Calu3 (cell line): ENCODE measurements at places on chromosomes 1 and 21.

DNA sequence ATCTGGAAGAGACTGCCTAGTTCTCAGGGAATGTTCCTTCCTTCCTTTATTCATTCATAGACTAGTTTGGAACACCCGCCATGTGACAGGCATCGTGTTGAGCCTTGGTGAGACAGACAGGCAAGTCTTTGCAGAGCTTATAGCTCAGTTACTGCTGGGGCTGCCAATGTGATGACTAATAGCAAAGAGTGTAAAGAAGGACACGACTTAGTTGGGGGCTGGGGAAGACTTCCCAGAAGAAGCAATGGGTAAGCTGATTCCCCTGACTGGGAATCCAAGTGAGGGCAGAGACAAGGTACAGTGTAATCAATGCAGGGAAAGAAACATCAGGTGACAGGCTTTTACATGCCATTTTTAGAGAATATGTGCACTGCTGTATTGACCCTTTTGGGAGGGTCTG, 51.2 kb downstream of the TENT5C start:
- peak; percentile 9 for DNase-seq

- peak; percentile 12 for DNase-seq
These were observed 22.2 kb upstream of the KPRP start for GRCh38 chr1:152735648-152736047.

DNA sequence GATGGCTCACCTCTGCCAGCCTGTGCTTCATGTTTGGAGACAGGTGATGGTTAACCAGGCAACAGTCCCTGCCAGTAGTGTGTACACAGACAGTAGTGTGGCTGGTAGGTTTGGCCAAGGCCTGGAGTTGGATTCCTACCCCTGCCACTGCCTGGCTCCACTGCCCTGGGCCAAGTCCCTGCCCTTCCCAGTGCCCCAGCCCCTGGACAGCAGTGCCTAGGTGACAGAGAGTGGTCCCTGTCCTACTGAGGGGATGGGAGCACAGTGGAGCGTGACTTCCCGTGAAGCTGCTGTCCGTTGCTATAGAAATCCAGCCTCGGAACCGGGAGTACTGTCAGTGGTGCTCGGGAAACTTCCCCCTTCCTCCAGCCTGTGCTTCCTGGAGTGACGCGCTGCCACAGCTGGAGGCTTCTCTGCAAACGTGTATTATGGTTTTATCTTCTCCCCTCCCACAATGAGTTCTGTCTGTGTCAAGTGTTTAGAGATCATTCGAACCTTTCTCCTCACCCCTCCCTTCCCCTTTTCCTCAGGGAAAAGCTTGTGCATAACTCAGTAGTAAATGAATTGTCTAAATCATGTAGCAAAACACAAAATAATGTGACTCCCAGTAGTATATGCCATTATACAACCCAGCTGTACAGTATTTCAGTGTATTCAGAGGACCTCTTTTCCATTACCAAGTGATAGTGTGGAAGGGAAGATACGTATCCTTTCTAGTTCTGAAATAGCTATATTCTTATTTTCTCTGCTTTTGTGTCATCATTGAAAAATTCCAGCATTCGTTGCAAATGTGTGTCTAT, 73.4 kb downstream of the GALNT2 start:
- no peak for DNase-seq

DNA sequence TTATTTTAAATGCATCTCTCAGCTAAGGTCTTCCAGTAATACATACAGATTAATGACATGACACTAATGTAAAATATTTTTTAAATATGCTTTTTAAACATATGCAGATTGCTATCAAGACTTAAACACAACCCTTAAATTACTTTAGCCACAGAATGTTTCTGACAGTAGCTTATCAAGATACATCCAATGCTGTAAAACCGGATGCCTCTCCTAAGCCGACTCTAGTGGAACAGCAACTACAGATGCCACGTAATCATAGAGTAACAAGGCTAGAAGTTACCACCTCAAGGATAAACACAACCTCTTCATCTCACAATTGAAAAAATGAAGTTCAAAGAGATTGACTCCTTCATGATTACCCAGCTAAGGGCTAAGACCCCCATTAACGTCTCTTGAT, 68.4 kb downstream of the ZZZ3 start:
- no peak for DNase-seq

GRCh38 chr1:112307930-112308591, 88.0 kb upstream of the CTTNBP2NL start:
- no peak for DNase-seq

- no peak for DNase-seq
These were observed 19.1 kb downstream of the ASPM start for GRCh38 chr1:197127246-197127912.
